ENCODE measurements at places on chromosomes 3 and 15. TPM values are rescaled to one million over a fixed set of nuclear protein-coding genes. Genes with fewer than 3 reads are reported as not detected.

GRCh38 chr3:19972054-19972453, 25.2 kb downstream of the RAB5A start:
- peaks cover 28% of the 10 kb centered on the region for H3K36me3 ChIP-seq
- H3K27me3 ChIP-seq, result no peaks in the 10 kb centered on the region
- H3K27ac ChIP-seq, result no peak overlapping the region
- H3K4me3 ChIP-seq, result no peak overlapping the region
- H3K4me1 ChIP-seq, result no peaks in the 10 kb centered on the region
- DNase-seq, result no peak

DNA sequence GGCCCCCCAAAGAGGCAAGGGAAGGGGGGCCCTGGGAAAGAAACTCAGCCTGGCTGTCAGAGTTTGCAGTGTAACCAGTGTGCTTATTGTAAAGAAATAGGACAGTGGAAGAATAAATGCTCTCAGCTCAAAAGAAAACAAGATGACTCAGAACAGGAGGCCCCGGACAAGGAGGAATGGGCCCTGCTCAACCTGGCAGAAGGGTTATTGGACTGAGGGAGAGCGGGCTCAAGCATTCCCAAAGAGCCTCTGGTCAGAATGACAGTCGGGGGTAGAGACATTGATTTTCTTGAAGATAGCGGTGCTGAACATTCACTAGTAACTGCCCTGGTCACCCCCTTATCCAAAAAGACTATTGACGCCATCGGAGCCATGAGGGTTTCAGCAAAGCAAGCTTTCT, 100.4 kb upstream of the OSBPL11 start:
- no peaks in the 10 kb centered on the region for H3K36me3 ChIP-seq
- no peaks in the 10 kb centered on the region for H3K4me1 ChIP-seq
- no peak for DNase-seq
- no peaks in the 10 kb centered on the region for H3K27me3 ChIP-seq
- H3K27ac ChIP-seq, result no peak overlapping the region

GRCh38 chr3:144200466-144200865, 228.8 kb downstream of the DIPK2A start:
- no peak overlapping the region for H3K27ac ChIP-seq
- H3K36me3 ChIP-seq, result no peaks in the 10 kb centered on the region
- DNase-seq, result no peak
- no peak overlapping the region for H3K4me3 ChIP-seq
- H3K4me1 ChIP-seq, result no peaks in the 10 kb centered on the region
- H3K27me3 ChIP-seq, result no peaks in the 10 kb centered on the region

The CHRFAM7A gene
- not detected for total RNA-seq

The ECE2 gene
- total RNA-seq, result not detected

Measured in A673 (cell line).